Stimulated activated CD4-positive, alpha-beta T cell treated with anti-CD3 and anti-CD28 coated beads, Interleukin-1b, Interleukin-23, amount 100 ng/mL, for 1 hour (primary cell): ENCODE measurements at places on chromosomes 16 and 17.

GRCh38 chr16:81767987-81768592 lies 11.0 kb upstream of the PLCG2 start:
- no peak for DNase-seq

DNA sequence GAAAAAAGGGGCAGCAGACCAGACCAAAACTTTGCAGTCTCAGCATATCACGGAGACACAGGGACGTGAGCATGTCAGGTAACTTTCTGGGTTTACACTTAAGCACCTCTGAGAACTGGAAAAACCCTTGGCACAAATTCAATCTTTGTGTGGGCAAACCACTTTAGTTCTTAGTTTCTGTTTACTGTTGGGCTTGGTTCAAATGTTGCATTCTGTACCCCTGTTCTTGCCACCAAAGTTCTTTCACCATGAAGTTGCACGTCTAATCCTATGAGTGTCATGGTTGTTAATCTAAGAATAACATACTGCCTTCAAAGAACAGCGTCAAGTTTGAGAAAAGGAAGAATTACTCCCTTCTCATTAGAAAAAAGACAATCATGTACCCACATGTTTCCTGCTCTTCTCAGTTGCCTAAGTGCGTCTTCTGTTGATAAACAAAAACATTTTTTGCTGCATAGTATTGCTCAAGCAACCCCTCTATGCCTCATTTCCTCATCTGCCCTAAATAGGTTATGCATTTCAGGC lies 11.6 kb downstream of the KRT33A start:
- no peak for DNase-seq

DNA sequence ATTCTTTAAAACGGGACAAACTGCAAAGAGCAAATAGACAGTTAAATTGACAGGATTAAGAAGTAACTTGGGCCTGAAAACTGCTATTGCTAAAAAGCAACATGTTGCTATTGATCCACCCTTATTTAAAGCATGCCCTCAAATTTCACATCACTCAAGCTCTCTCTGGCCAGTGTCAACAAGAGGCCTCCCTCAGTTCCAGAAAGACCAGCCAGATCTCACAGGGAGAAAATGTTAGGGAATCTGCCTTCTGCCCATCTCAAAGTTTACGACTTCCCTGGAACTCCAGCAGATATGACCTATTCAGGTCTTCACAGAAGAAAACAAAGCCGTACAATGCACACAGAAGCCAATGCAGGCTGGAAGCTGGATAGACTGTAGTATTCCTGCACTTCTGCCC lies 8.9 kb downstream of the CFAP20 start:
- DNase-seq = no peak

DNA sequence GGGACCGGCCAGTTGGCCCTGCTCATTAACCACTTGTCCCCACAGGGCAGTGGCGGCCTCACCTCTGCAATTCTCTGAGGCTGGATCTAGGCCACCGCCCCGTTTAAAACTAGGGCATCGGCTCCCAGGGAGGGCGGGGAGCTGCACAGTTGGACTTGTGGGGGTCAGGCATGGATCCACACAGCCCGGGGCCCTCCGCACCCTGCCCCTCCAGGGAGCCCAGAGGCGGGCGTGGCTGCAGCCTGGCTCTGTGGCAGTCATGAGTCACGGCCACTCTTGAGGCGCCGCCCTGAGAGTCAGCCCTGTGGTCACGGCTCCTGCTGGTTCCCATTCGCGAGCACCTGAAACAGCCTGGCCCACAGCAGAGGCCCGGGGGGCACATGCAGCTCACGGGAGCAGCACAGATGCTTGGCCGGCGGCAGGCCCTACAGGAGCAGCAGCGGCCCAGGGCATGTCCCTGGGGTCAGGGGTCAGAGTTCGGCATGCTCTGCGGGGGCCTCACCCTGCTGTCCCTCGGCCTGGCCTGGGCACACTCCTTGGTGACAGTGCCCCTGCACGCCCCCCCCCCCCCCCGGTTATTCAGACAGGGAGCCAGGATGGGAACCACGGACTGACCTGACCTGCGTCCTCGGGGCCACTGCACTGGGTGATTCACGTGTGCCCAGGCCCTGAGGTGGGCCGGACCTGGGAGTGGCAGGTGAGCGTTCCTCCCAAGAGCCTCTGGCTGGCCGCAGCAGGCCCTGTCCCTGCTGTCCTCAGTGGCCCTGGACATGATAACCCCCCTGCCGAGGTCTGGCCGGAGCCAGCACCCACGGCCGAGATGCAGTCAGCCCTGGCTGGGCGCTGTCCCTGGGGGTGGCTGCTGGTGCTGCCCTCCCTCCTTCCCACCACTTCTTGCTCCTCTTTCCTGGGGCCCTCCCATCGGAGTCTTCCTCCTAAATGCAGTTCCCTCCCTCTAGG lies 8.2 kb downstream of the CAPN15 start:
- DNase-seq = no peak

- DNase-seq = no peak
Measured at GRCh38 chr16:3444032-3444388, 530 bp downstream of the NAA60 start.

DNA sequence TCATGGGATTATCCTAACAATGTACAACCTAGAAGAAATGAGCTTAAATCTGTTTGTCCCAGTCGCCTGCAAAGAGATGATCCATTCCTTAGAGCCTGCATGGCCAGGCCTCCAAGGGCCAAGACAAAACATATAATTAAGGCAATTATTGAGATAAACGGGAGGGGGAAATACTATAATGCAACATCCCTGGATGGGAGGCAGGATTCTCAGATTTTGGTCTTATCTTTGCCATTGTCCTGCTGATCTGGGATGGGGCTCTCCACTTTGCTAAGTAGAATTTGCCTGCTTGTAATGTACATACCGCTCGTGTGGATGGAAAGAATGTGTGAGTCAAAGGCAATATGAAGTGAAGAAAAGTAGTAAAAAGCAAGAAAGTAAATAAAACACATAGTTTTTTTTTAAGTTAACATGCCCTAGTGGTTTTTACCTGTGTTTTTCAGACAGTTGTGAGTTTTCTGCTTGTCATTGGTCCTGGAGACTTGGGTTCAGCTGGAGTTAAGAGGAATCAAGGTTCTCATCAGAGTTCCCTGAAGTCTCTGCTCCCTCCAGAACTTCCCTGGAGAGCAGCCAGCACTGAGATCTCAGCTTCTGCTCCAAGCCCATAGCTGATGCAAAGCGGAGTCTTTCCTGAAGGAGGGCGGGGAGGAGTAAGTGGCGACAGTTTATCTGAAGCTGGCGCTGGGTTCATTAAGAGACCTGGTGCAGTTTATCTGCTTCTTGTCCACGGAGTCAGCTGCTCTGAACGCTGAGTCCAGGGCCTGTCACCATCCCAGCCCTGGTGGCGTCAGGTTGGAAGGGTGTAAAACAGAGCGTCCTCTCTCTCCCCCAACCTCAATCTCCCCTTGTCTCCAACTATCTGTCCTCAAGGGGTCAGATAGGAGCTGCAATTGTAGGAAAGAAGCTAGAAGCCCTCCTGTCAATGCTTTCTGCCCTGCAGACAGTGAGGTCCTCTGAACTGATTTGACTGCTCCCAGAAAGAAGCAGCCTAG lies 30.1 kb downstream of the HOXB1 start:
- DNase-seq = no peak

GRCh38 chr17:83125515-83126274 lies 46.3 kb downstream of the METRNL start:
- no peak for DNase-seq

GRCh38 chr16:86681031-86681756 lies 102.8 kb downstream of the FOXL1 start:
- no peak for DNase-seq
